ENCODE measurements at places on chromosomes 12 and 14. TPM values are rescaled to one million over a fixed set of nuclear protein-coding genes. Genes with fewer than 3 reads are reported as not detected.

- H3K4me3 ChIP-seq, result no peak overlapping the region
- H3K27me3 ChIP-seq, result 0 out of 2 replicates have a peak, but pooled peaks cover 1% of the 10 kb centered on the region
- no peak overlapping the region for H3K27ac ChIP-seq
Observed at GRCh38 chr12:34288963-34289345, 266.7 kb downstream of the ALG10 start.

OR6C2 gene
- not detected for total RNA-seq

- DNase-seq, result no peak
- peak overlapping the region; percentile 96 for H3K4me3 ChIP-seq
- H3K27ac ChIP-seq, result peak overlapping the region; percentile 99
- 0 out of 2 replicates have a peak, but pooled peaks cover 1% of the 10 kb centered on the region for H3K36me3 ChIP-seq
Observed at GRCh38 chr12:12717586-12718380, 615 bp downstream of the CDKN1B start.

DNA sequence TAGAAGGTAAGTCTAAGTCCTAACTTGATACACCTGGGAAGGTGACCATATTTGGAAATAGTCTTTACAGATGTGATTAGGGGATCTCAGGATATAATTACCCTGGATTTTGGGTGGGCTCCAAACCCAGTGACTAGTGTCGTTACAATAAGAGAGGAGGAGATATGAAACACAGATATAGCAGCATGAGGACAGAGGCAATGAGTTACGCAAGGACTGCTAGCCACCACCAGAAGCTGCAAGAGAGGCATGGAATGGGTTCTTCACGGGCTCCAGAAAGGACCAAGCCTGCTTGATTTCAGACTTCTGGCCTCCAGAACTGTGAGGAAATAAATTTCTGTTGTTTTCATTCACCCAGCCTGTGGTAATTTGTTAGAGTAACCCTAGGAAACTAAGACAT, 28.6 kb downstream of the FGFR1OP2 start:
- H3K27me3 ChIP-seq, result no peaks in the 10 kb centered on the region
- H3K4me3 ChIP-seq, result no peak overlapping the region
- no peak overlapping the region for H3K27ac ChIP-seq
- no peak for DNase-seq
- H3K4me1 ChIP-seq, result no peaks in the 10 kb centered on the region

GRCh38 chr12:40832668-40833067, 140.4 kb downstream of the CNTN1 start:
- H3K4me1 ChIP-seq, result no peaks in the 10 kb centered on the region
- H3K27ac ChIP-seq, result no peak overlapping the region
- H3K36me3 ChIP-seq, result no peaks in the 10 kb centered on the region
- no peaks in the 10 kb centered on the region for H3K27me3 ChIP-seq

Measured in HepG2 (cell line).